ENCODE measurements at places on chromosomes 1 and 21.

- no peak for DNase-seq
Measured at GRCh38 chr1:204457666-204458065, 36.9 kb downstream of the PIK3C2B start.

DNA sequence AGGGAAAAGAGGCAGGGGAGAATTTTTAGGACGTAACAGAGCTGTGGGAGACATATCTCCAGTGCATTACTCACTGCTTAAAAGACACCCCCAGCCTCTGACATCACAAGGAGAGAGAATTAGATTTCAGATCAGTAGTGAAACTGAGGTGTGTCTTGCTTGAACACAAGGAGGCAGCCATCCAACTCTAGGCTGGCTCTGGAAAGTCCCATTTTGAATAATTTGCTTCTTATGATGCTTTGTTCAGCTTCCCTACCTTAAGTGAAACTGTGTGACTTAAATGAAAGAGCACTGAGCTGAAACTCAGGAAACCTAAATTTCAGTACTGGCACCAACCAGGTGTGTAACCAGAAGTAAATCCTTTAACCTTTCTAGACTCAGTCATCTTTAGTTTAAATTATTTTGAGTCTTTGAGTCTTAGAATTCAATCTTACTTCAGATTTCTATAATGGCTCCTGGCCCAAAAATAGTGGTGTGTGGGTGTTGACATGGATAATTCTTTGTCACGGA lies 251.6 kb upstream of the SGIP1 start:
- no peak for DNase-seq

DNA sequence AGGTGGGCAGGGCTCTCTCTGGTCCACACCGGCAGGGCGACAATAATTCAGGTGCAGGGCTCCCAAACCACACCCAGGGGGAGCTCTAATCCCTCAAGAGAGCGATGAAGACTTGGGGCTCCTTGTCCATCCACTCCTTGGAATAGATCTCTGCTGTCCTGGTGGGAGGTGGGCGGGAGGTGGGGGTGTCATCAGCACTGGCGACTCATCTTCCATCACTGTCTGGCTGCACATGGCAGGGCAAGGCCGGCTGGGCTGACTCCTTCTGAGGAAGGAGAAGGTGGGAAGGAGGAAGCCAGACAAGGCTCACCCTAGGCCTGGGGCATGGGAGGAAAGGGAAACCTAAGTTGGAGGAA lies 29.3 kb downstream of the TNNT2 start:
- DNase-seq, result no peak

- DNase-seq, result no peak
Measured at GRCh38 chr21:43848771-43849170, 16.3 kb upstream of the AGPAT3 start.

GRCh38 chr1:232456714-232457113 lies 173.2 kb downstream of the SIPA1L2 start:
- no peak for DNase-seq

Measured in mesothelial cell of epicardium (in vitro differentiated cells).